OCI-M1 (cell line): ENCODE measurements at places on chromosomes 5 and 9.

DNA sequence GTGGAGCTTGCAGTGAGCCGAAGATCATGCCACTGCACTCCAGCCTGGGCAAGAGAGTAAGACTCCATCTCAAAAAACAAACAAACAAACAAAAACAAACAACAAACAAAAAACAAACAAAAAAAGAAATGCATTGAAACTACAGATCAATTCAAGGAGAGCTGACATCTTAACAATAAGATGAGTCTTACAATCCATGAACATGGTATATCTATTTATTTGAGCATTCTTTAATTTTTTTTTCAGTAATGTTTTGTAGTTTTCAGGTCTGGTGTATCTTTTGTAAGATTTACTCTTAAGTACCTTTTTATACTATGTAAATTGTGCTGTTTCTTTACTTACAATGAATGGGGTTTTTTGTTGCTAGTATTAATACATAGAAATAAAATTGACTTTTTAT, 140.1 kb upstream of the DAPK1 start:
- no peak for DNase-seq

- no peak for DNase-seq
These were observed 674 bp downstream of the LHFPL2 start for GRCh38 chr5:78647838-78648358.

- peak; percentile 63 for DNase-seq
These were observed 661.4 kb upstream of the KLF4 start for GRCh38 chr9:108150736-108151586.

- no peak for DNase-seq
These were observed 58.0 kb downstream of the TMEM215 start for GRCh38 chr9:32841314-32841713.

DNA sequence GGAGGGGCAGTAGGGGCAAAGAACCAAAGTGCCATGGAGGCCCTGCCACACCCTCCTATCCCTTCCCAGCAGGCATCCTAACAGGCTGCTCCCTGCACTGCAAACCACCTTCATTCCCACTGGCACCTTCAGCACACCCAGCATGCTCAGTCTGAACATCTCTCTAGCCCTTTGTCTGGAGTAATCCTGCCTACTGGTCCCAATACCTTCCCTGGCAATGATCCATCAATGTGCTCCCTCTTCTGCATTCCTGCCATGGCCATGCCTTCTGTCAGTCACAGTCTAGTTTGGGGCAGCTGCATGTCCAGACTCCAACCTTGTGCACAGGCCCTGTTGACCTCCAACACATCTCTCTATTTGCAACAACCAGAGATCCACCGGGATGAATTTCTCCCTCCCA, 4.9 kb downstream of the MACROH2A1 start:
- no peak for DNase-seq

DNA sequence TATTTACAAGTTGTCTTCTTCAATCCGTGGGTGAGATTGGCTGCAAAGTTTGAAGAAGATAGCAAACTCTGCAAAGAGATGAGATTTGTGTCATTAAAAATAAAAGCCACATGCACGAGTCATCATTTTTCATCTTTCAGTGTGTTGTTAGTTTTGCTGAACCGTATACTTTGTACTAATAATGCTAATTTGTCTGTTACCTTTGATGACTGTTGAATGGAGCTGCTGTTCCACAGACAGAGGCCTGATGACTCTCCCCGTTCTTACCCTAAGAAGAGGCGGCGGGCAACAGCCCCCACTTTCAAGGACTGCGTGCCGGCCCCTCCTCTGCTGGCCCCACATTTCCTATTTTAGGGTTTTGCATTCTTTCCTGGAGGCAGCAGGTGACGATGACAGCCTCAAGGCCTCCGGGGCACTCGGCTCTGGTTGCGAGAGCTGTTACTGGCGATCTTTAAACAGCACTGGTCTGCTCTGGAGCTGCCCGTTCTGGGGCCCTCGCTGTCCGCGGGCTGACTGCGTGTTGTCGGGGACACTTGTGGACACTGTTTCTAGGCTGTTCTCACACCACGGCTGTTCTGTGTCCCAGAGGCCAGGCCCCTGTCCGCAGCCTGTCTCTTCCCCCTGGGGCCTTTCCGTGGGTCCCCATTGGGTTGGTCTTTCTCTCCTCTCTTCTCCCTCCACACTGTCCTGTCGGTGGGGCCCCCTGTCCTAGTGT, 35.1 kb downstream of the NDUFS6 start:
- DNase-seq, result no peak

DNA sequence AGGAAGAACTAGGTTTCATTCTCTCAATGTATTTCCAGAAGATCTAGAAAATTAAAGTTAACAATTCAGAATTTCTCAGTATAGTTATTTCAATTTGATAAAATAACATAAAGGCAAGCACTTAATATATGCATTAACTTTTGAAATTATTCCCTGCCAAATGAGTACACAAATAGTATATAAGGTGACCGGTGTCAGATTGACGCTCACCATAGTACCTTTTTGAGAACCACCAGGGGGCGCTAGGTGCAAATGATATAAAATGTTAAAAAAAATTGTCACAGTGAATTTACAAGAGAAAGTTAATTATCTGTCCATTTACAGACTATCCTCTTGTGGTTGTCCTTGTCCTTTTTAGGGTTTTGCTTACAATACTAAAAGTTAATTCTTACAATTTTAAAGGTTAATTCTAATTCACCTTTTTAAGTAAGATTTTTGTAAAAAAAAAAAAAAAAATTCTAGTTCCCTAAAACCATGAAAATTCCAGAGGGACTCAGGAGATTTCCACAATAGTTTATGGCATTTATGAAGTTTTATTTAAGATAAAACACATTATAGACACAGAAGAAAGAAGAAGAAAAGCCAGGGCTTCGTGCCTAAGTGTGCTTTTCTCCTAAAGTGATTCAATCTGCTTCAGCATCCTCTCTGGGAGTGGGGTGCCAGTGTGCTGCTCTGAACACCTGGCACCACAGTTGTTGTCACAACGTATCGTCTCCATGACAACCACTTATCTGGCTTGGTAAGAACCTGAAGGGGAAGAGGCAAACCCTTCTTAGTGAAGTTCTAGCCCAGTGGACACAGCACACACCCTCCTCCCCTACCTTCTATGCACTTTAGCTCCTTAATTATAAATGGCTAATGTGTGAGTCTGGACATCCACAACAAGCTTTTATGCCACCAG, 1.7 kb downstream of the ADAMTS16 start:
- DNase-seq, result peak; percentile 72

DNA sequence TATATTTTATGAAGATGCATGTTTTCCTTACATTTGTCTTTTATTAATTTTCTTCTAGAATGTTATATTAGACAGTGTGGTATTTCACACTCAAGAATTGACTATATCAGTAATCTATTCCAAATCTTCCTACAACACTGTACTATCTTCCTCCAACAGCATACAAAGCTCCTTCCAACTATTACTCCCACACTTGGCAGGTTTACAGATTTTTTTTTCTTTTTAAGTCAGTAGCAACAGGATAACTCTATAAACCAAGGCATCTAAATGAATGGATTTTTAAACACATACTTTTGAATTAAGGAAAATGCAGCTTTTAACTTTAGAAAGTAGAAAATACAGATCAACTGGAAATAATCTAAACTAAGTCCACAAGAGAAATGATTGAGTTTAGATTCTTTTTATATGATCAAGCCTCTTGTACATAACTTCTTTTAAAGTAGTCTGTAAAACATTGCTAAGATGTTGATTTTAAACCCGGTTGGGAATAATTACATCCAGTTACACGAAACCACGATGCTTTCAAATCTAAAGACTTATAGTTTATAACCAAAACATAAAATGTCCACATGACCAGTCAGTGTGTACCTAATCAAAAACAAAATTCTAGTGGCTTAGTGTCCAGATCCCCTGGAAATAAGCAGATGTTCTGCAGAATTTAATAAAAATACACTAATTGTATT, 281.6 kb downstream of the ADAMTS6 start:
- DNase-seq, result peak; percentile 54

GRCh38 chr5:58446024-58446423, 13.9 kb downstream of the PLK2 start:
- DNase-seq, result no peak

GRCh38 chr5:154654486-154655371, 100.4 kb upstream of the LARP1 start:
- DNase-seq, result peak; percentile 69

- DNase-seq, result no peak
These were observed 1.1 kb upstream of the SYNPO start for GRCh38 chr5:150639377-150639692.

- DNase-seq, result peak; percentile 22
These were observed 141.2 kb upstream of the ASTN2 start for GRCh38 chr9:117555964-117556629.

GRCh38 chr9:131608493-131609037, 63.2 kb downstream of the PRRT1B start:
- no peak for DNase-seq

DNA sequence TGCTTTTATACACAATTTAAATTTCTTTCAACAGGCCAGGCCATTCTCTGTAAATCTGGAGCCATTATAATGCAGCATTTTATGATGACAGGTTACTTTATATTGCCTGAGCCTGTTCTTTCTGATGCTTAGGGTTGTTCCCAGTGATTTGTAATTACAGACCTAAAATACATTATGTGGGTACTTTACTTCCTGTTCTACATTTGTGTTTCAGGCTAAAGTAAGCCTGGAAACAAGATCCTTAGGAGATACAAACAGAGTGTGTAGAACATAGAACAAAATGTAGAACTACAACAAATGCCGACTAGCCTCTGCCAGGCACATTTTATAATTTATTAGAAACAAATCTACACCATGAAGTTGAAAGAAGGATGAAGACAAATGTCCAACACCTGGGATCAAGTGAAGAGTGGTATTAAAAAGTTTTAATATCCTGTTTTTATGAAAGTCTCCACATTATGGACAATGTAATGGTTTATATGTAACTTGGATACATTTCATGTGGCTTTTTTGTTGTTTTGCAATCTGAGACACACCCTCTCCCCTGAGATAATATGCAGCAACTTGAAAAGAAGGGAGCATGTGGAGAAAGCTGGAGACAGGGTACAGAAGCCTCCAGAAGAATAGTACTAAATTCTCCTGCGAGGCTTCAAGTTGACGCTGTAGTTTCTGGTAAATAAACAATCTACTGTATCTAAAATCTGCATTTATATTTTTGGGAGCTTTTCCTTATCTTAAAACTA, 46.9 kb downstream of the VCAN start:
- DNase-seq, result no peak

GRCh38 chr9:105319202-105319813, 74.9 kb downstream of the SLC44A1 start:
- no peak for DNase-seq

GRCh38 chr5:16727755-16728325, 111.0 kb upstream of the RETREG1 start:
- DNase-seq, result no peak

GRCh38 chr5:44382894-44383293, 6.3 kb downstream of the FGF10 start:
- no peak for DNase-seq

GRCh38 chr9:73154722-73155121, 3.1 kb downstream of the ANXA1 start:
- peak; percentile 20 for DNase-seq

- DNase-seq, result peak; percentile 75
These were observed 1.1 kb upstream of the ZSWIM6 start for GRCh38 chr5:61330845-61331406.

DNA sequence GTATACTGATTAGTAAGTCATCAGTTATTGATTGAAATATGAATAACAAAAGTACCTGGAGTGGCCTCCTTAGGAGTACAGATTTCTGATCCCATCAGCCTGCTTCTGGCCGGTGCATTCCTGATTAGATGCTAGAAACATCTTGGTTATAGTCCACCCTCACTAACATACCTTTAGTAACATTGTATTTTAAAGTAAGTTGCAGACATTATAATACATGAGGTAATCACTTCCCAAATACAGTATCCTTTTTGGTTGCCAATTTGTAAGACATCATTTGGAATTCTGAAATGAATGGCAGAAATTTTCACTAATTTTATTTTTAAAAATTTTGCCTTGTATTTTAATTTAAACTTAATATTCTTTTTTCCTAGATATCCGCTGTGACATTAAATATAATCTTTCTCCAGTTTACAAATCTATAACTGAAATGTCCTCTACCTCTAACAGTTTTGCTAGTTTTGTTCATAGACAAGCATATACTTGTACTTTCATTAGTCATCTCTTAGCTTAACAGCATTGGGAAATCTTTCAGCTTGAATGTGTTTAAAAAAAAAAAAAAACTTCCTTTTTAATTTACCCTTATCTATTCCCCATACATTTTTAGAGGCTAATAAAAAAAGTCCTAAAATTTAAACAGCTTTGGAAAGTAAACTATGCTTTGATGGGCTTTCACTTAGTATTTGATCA, 178.9 kb downstream of the XRCC4 start:
- peak; percentile 5 for DNase-seq

DNA sequence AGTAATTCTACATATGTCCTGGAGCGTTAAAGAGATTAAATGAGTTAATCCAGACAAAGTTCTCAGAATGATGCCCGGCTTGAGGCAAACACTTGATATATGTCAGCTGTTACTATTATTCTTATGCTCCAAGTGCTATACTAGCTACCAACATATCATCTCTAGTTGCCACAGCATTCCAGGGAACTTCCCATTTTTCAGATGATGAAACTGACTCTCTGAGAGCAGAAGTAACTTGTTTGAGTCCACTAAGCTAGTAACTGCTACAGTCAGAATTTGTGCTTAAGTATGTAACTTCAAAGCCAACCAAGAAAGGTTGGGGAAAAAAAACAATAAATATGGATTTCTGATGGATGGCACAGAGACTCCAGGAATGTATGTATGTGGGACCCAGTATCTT, 98.1 kb downstream of the CDK5RAP2 start:
- no peak for DNase-seq

DNA sequence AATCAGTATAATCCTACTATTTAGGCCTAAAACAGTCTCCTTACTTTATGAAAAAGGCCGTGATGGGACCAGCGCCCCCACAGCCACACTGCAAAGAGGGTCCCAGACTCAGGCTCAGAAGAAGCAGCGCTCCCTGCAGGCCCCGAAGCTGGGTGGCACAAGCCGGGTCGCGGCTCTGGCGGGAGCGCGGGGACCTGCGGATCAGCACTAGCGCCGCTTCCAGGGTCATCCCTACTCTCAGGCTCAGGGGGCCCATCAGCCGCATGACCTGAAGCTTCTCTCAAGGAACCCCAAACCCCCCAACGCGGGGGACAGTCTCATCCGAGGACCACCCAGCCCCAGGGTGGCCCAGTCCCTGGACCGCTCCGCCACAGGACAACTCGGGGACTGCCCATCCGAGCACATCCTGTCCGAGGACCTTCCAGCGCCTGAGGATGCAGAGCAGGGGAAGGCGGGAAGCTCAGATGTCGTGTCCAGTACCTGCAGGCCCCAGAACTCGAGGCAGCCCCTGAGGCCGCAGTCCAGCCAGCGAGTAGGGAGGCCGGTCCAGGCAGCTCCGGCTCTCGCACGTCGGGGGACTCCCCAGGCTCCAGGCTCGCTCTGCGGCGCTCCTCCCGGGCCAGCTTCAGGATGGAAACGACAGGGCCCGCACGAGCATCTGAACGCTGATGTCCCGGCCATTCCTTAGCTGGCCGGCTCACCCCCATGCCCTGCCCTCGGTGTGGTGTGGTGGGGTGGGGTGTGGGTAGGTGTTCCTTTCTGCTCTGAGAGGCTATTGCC, 32.4 kb upstream of the CDK20 start:
- no peak for DNase-seq

- DNase-seq, result peak; percentile 30
These were observed 597 bp upstream of the TMEM250 start for GRCh38 chr9:136119061-136119882.

GRCh38 chr5:131274326-131275063, 10.6 kb downstream of the CDC42SE2 start:
- DNase-seq, result no peak

GRCh38 chr5:171405615-171406014, 13.8 kb upstream of the FGF18 start:
- DNase-seq, result peak; percentile 49
